Brain pericyte (primary cell): ENCODE measurements at places on chromosomes 12 and 14.
A peak's percentile ranks its signal among the peaks of the same experiment; 100 is the strongest.

- no peak for DNase-seq
Observed at GRCh38 chr12:76111209-76111749, 26.8 kb upstream of the NAP1L1 start.

- DNase-seq, result no peak
Observed at GRCh38 chr14:55715889-55716288, 135.9 kb downstream of the KTN1 start.

DNA sequence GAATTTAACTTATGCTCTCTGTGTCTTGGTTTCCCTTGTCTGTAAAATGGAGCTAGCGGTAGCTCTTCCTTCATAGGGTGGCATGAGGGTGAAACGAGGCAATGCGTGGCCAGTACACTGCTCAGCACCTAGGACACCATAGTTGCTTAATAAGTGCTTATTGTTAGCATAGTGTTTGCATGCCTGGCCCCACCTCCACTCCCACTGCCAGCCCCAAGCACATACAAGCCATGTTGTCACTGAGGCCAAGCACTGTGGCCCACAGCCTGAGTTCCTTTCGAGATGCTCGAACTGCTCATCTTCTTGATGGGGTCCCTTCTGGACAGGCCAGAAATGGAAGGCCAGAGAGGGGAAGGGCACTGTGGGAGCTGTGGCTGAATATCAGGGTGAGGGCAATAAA, 839 bp downstream of the FICD start:
- no peak for DNase-seq

- no peak for DNase-seq
Observed at GRCh38 chr12:12592930-12593329, 18.7 kb upstream of the CREBL2 start.

- no peak for DNase-seq
Observed at GRCh38 chr14:75727124-75727523, 66.1 kb downstream of the TTLL5 start.

DNA sequence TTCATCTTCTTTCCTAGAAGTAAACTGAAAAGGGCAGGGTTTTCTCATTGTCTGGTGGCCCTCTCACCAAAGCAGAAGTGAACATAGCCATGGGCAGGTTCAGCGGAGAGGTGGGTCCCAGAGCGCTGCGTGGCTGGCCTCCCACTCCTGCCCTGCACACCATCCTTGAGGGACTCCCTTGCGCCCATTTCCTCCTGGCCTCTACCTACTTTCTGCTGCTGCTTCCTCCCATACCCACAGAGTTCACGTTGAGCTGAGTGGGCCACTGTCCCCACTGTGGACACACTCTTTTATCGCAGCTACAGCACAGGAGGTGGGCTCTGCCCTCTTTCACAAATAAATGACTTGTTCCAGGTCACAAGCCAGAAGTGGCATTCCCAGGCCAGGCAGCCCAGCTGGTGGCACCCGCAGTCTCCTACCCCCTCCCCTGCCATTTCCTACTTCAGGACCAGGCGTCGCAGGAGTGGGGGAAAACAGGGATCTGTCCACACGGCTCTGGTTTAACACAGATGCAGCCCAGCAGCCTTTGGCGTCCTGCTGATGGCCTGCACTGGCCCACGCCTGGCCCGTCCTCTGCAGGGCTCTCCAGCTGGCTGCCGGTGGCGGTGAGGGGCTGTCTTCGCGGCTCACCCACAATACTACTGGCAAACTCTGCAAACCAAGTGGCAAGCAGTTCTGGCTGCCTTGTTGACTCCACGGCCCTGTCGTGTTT, 4.9 kb downstream of the SIVA1 start:
- DNase-seq, result no peak

DNA sequence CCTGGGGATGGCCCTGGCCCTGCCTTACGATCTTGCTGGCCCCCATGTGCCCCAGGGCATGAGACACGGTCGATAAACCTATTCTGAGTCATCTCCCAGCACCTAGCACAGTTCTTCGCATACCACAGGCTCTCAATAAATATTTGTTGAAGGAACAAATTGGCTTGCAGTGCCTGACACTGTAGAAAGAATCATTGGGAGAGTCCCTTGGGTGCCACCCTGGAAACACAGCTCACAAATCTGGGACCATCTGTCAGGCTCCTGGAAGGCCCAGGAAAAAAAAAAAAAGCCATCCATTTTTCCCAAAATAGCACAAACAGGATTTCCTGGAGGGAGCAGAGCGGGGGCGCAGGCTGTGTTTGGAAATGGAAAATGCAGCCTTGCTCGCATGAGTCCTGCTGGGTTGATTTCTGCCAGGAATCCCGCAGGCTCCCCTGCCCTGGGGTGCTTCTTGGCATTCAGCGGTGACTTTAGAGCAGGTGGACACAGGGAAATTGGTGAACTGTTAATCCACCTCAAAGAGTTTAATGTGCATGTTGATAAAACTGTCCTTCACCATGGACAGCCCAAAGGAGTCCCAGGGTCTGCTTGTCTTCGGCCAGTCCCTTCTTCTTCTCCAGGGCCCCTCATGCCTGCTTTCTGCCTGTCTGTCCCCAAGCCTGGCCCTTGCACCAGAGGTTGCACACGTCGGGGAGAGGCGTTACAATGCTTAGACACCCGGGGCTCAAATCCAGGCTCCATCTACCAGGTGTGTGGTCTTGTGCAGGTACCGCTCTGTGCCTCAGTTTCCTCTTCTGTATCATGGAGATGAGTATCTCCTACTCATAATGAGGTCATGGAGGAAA, 106.1 kb upstream of the RFLNA start:
- no peak for DNase-seq

DNA sequence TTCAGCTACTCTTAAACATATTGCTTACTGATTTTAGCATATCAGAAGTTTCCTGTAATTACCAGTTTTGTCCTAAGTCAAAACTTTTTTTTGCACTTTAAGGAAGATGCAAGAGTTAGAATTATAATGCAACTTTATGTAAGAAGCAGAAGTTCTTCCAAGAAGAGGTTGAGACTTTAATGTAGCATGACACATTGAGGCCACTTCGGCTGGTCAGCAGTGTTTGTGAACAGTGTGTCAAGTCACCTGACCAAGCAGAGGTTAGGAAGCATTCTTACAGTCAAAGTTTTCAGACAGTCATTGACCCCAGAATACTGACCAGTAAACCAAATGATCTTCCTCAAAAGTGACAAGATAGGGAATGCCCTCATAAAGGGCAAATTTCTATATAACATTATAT, 15.2 kb downstream of the FGFR1OP2 start:
- no peak for DNase-seq

- DNase-seq, result peak; percentile 61
Observed at GRCh38 chr12:113194971-113195391, 9.5 kb downstream of the RITA1 start.

DNA sequence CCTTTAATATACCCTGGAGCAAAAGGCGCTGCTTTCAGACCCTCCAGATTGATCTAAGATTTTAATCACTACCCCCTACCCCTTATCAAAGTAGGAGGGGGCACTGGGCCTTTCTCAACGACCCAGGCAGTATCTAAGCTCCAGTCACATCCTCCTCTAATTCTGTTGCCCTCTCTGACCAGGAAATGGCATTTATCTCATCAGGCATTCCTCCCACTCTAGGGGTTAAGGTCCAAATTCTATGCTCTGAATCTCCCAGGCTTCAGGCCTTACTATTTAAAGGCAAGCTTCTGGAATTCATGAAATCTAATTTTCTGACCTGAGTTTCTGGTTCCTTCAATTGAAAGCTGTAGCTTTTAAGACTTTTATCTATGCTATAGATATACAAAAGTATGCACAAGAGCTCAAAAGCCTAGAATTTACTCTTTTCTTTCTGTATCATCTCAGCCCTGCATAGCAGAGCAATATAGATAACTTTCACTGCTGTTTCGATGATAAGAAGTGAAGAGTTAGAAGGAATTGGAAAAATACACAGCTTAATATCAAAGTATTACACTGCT, 622.9 kb downstream of the RPS29 start:
- DNase-seq, result no peak

DNA sequence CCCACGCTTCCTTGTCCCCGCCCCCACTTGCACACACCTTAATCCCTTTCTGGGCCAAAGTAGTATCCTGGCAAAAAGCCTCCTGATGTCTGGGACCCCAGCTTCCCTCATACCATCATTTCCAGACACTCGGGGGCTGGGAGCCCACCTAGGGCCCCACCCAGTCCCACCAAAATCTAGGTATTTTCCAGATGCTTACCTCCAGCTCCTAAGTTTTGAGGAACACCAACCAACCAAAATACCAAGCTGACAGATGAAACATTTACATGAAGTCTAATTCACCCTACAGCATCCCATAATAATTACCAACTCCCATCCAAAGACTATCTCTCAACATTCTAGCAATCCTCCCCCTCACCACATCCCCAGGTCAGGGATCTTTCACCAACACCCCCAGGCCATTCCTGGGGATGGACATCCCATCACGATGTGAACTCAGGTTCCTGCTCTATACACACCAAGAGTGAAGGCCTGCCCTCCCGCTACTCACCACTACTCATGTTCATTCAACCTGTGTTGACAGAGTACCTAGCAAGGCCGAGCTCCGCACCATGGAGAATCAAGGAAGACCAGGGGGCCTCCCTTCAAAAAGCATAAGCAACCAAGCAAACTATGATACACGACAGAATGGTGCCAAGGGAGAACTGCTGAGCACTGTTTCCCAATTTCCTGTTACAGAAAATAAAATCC, 1.6 kb upstream of the CHD4 start:
- no peak for DNase-seq

DNA sequence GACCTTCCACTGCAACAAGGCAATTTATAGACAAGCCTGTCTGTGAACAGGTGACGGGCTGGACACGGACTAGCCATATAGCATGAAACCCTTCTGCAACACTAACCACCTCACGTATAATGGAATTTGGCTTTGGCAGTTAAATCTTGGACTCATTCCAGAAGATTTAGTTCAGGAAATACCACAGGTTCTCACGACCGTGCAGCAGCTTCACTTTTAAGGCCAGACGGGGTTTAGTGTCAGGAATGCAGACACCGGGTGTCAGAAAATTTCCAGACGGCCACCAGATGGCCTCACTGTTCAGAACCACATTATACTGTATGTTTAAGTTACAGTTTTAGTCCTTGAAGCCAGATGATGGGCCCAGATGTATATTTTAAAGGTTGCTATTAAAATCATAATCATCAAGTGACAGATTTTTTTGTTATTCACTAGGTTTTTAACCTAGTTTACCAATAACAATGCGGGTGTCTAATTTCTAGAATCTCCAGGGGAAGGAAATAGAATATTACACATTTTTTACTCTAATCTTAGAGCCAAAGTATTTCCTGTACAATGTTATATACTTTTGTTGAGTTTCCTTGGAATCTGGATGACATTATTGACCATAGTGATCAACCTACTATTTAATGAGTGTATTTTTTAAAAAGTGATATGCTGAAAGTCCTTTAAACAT, 90.5 kb upstream of the TMPO start:
- no peak for DNase-seq

GRCh38 chr12:95205685-95206084, 11.6 kb downstream of the FGD6 start:
- no peak for DNase-seq

DNA sequence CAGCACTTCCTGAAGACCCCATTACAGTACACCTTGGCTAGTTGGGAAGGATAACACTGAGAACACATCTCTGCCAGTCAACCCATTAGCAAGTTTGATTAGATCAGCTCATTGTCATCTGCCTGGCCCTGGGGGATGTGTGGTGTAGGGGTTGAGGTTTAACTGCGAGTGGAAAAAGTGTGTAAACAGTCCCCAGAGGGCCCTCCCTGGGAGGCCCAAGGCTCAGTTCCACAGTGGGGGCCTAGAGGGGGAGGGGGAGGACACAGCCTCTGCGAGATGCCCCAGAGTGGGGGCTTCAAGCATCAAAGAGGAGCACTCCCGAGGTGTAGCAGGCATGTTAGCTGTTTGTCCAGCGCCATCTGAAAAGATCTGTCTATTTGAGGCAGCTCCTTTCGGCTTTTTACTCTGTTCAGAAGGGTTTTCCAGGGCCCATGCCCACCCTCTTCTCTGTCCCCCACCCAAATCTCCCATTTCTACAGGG, 344 bp downstream of the LPAR5 start:
- no peak for DNase-seq

- no peak for DNase-seq
Observed at GRCh38 chr14:62270236-62270635, 508.0 kb downstream of the SNAPC1 start.

GRCh38 chr12:58176296-58176869, 235.0 kb downstream of the ATP23 start:
- no peak for DNase-seq

GRCh38 chr12:131803961-131804521, 24.2 kb upstream of the MMP17 start:
- no peak for DNase-seq

DNA sequence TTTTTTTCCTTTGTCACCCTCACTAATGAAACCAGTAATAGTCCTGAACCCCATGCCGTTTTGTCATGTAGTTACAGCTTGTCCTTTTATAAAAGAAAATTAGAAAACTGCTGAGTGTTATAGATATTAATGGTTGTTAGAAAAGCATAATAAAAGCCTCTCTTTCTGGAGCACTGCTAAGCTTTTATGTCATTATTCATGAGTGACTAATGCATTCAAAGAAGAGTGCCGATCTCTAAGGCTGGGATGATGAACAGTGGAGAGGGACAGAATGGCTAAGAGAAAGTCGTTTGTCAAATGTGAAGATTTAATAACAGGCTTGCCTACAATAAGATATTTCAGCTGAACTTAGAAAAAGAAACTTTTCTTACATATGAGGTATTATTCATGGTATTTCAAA, 121.6 kb downstream of the MGAT4C start:
- no peak for DNase-seq

DNA sequence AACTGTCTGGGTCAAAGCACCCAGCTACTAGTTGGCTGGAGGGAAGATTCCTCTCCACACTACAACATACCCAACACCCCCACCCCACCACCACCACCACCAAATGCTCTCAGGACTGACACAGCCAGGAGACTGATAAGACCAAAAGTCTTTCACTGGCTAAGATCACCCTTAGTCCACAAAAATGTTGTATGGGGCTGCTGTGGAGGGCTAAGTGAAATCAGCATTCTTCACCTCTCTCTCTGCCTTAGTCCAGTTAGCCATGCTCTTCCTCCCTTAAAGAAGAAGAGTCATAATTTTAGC, 106.2 kb downstream of the NUAK1 start:
- no peak for DNase-seq

DNA sequence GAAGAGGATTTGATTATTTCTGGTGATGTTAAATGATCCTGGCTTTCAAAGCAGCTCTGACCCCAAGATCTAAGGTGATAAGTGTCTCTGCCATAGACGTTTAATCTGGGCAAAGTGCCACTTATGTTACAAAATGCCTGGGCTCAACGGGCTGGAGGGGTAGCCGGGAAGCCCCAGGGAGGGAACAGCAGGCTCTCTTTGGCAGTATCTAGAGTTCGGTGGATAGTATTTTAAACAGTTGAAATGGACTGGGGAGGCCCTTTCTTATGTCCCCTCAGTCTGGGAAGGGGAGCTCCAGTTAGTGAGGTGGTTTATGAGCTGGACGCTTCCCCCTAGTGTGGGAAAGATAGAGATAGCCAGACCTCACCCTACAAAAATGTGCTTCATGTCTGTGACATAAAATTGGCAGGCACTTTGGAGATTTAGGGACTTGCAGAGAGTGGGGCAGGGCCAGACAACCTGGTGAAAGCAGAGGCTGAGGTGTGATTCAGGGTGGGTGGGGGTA, 5.5 kb upstream of the HOXC11 start:
- DNase-seq, result no peak

- no peak for DNase-seq
Observed at GRCh38 chr14:92609955-92610354, 96.4 kb downstream of the RIN3 start.

- no peak for DNase-seq
Observed at GRCh38 chr12:56808954-56809353, 45.8 kb downstream of the HSD17B6 start.
